ENCODE measurements at places on chromosomes 4 and X.

GRCh38 chrX:109813236-109813635, 80.2 kb upstream of the ACSL4 start:
- no peak for DNase-seq

DNA sequence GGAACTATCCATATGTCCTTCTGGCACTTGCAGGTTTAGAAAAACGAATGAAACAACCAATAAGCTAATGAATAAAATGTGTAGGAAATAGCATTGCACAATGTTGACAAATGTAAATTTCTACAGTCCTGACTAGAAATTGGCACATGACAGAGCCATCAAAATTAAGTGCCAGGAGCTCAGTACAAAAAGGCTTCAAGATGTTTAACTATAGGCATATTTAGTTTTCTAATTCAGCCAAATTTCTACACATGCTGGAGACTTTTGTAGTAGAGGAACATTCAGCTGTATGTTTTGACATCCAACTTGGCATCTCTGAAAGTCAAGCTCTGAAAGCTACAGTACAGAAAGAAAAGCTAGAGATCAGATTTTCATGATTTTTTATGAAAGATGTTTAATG, 1999.4 kb upstream of the AGA start:
- DNase-seq: no peak

DNA sequence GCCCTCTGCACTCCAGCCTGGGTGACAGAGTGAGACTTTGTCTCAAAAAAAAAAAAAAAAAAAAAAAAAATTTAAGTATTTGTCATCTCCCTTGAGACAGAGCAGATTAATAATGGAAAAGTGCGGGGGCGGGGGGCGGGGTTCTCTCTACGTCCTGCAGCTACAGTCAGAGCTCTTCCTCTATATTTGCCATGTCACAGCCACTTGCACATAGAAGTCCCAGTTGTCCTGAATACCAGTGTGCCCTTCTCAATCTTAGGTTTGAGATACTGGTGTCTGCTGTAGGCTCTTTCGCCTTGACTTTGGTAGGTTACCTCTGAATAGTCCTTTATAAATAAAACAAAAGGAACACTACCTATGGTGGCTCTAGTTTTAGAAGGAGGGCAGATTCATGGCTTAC, 237.8 kb upstream of the PGRMC2 start:
- peak; percentile 62 for DNase-seq

DNA sequence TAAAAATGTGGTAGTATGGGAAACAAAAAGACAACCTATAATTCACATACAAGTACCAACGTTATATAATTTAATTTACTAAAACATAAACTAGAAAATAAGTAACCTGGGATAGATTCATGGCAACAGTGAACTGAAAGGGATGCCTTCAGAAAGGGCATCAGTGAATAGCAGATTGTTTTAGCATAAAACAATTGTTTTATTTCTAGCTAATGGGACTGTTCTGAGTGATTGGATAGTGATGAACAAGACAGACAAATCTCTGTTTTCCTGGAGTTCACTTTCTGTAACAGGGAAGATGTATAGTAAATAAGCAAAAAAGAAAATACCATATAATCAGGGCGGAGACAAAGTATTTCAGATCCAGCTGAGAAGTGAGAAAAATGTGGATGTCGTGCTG, 379.1 kb upstream of the SPOCK3 start:
- DNase-seq: no peak

DNA sequence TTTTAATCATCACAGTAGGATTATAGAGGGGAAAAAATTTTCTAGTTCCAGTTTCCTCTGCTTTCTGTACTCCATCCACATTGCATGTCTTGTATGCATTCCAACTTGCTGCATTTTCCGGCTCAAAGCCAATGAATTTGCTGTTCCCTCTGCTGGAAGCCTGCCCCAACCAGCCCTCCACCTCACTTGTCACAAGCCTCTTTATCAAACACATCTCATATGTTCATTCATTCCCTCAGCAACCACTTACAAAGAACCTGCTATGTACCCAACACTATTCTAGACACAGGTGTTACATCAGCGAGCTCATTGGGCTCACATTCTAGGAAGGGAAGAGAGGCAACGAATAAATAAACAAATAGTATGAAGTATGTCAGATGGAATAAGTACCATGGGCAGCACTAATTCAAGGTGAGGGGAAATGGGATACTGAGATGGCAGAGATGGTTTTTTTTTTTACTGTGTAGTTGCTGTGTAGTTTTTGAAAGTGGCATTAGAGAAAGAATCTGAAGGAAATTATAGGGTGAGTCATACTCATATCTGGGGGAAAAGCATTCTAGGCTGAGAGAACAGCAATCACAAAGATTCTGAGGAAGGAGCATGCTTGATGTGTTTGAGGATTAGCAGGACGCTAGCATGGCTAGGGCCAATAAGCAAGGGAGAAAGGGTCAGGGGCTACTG, 332.5 kb downstream of the PDGFC start:
- no peak for DNase-seq

DNA sequence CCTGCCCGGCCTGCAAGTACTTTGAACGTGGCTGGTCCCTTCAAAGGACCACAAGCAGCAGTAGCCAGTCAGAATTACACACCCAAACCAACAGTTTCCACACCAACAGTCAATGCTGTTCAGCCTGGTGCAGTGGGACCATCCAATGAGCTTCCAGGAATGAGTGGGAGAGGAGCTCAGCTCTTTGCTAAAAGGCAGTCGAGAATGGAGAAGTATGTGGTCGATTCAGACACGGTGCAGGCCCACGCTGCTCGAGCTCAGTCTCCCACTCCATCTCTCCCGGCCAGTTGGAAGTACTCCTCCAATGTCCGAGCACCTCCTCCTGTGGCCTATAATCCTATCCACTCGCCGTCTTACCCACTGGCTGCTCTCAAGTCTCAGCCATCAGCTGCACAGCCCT, 104.4 kb upstream of the MYOZ2 start:
- no peak for DNase-seq

DNA sequence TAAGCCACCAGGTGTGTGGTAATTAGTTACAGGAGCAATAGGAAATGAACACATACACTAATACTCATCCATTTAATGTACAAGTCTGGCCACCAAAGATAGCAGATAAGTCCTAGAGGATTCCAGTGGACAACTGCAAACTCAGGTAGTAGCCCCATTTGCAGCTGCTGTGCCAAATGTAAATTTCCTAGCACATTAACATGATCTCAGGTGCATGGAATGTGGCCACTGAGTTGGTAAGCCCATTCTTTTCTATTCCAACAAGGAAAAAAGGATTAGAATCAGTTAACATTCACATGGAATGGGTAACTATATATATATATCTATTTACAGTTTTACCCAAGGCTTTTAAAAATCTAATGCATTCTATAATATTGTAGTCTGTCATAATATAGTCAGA, 23.3 kb upstream of the FRAS1 start:
- no peak for DNase-seq

GRCh38 chr4:188372058-188372457, 232.8 kb downstream of the TRIML1 start:
- DNase-seq: no peak

GRCh38 chr4:10655968-10656367, 28.6 kb downstream of the CLNK start:
- peak; percentile 21 for DNase-seq

GRCh38 chrX:52341493-52341892, 27.3 kb upstream of the XAGE2 start:
- DNase-seq: peak; percentile 25

DNA sequence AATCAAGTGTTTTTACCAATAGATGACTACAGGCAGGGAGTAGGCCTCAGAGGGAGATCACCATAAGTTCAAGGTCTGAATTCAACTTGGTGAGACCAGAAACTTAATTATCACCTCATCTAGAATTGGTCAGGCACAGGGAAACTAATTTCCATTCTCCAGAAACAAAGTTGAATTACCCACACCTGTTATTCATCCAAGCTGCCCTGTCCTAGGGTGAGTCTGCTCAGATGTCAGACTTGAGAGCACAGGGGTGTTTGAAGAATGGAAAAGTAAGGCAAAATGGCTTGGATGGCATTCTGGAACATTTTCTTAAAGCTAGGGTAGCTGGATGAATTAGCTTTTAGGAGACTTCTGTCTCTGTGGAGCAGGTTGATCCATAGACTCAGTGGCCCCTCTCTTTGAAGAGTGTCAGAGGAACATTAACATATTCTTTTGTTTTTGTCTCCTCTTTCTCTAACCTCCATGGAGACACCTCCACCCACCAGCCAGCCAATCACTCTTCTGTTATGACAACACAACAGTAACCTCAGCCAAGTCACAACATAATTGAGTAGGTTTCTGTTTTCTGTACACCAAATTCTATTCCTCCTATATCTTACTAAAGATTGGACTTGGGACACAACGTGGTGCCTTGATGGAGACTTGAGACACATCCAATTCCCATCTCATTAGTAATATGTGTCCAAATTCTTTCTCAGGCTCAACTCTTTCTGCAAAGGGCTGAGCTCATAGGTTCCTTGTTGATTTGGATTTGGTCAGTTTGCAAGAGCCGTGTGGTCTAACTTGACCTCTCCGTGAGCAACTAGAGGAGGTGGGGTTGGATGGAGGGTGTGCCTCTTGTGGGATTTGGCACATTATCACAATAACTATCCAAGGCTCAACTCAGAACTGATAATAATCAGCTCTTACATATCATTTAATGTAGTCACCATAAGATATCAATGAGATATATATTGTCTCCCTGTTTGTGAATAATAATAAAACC, 45.1 kb downstream of the VSIG4 start:
- DNase-seq: no peak

GRCh38 chrX:42248226-42248625, 324.9 kb upstream of the CASK start:
- no peak for DNase-seq

GRCh38 chr4:105632599-105632998, 75.9 kb downstream of the INTS12 start:
- DNase-seq: peak; percentile 19

DNA sequence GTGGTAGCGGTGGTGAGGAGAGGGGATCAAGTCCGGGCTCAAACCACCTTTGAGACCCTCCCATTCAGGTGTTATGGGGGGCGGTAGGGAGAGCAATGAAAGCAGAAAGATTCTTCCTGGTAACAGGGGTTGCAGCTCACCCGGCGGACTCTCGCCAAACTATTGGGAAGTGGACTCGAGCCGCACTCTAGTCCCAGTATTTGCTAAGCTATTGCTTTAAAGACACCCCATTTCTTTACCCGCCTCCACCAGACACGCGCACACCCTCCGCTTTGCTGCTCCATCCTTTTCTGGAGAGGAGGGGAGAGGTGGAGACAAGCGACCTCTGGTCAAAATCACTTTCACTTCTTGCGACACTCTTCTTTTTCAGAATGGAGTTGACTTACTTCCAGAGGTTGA, 625 bp upstream of the GABRA4 start:
- DNase-seq: no peak

GRCh38 chr4:78299565-78299972, 242.4 kb downstream of the FRAS1 start:
- DNase-seq: no peak

DNA sequence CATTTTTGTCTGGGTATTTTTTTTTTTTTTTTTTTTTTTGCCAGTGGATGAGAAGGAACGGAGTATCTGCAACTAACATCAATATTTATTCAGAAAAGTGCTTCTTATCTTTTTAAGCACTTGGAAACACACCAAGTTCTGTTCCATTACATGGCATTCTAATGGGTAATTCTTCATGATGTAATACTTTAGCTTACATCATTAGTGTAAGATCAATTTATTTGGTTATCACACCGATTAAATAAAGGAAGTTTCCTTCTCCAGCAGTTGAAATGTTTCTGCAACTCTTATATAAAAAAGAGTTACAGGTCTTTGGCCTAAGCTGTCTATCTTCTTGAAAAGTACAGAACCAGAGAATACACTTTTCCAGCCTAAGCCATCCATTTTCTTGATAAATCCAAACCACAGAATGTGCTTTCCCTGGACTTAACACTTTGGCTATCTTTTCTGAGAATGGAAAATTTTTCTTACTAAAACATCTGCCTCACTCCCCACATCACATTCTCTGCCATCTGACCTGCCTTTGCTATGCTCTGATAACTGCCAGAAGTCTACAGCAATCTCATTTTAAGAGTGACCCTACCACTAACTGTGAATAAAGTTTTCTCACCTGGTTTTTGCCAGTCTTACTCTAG, 191.9 kb upstream of the MAB21L2 start:
- DNase-seq: no peak

- DNase-seq: no peak
Measured at GRCh38 chr4:90254357-90254756, 127.2 kb downstream of the CCSER1 start.

- DNase-seq: no peak
Measured at GRCh38 chrX:22124098-22124497, 92.0 kb downstream of the PHEX start.

DNA sequence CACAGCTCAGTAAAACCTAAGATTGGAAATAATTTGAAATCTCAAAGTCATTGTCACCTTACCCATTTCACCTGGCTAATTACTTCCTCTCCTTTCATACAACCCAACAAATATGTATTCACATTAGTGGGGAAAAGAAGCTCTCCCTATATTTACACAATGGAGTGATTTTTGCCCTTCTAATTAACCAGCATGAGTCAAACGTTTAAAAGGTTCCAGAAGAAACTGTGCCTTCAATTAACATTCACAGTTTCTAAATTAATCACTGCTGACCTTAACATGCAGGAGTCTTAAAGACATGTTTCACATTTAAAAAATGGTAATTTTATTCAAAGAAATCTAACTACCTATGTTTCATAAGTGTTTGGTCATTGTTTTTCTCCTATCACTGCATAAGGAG, 254.6 kb downstream of the CBLL2 start:
- DNase-seq: no peak

DNA sequence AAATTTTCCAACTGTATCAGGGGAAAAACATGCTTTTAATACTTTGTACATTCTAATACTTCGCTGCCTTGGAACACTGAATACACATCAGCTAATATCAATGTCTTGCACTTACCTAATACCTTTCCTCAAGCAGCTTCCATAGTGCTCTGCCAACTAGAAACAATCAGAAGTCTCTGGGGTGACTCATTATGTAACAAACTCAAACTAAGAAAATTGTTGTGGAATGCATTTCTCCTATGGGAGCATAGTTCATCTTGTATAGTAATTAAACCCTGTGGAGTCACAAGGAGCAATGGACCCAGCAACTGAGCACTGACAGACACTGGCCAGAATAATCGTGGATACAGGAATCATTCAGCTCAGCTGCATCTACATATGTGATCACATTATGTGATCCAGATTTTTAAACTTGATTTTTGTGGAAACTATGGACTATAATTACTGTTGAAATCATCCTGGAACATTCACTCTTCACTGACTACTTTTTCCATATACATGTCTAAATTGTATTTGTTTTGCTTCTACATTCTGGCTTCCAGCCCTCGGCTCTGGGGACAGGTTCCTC, 496.9 kb downstream of the TMA16 start:
- DNase-seq: no peak

DNA sequence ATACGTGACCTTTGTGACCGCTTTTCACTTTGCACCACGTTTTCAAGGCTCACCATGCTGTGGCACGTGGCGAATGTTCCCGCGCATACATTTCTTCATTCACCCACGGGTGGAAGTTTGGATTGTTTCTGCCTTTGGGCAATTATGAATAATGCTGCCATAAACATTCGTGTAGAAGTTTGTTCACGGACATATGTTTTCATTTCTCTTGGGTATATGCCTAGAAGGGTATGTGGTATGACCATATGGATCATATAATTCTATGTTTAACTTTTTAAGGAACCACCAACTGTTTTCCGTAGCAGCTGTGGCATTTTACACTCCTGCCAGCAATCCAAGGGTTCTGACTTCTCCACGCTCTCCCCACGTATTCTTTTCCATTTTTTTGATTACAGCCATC, 60.9 kb upstream of the MXD4 start:
- no peak for DNase-seq

GRCh38 chr4:157713342-157713741, 459.5 kb downstream of the GASK1B start:
- DNase-seq: no peak
